ENCODE measurements at places on chromosomes 16 and 17.
A peak's percentile ranks its signal among the peaks of the same experiment; 100 is the strongest.

DNA sequence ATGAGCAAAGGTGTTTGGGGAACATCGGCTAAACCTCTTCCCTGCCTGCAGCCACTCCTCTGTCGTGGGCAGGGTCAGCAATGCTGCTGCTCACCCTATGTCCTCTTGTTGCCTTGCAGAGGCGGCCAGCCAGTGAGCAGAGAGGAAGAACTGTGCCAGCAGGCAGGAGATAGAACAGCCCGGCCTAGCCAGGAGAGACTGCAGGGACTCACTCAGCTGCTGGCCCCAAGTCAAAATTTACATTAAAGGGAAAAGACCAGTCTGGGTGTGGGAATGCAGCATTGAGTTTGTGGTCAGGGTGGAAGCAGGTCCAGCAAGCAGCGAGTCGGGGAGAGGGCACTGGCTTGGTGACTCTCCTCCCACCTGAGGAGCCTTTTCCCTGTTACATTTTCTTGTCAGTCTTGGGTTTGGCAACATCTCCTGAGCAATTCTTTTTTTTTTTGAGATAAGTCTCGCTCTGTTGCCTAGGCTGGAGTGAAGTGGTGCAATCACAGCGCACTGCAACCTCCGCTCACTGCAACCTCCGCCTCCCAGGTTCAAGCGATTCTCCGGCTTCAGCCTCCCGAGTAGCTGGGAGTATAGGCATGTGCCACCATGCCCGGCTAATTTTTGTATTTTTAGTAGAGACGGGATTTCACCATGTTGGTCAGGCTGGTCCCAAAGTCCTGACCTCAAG is 22.7 kb downstream of the LIG3 start:
- peak; percentile 75 for ATAC-seq

- ATAC-seq = no peak
Measured at GRCh38 chr16:5512014-5512413, 414.4 kb upstream of the EEF2KMT start.

GRCh38 chr17:39014795-39015545 is 47.8 kb upstream of the FBXO47 start:
- ATAC-seq = no peak

DNA sequence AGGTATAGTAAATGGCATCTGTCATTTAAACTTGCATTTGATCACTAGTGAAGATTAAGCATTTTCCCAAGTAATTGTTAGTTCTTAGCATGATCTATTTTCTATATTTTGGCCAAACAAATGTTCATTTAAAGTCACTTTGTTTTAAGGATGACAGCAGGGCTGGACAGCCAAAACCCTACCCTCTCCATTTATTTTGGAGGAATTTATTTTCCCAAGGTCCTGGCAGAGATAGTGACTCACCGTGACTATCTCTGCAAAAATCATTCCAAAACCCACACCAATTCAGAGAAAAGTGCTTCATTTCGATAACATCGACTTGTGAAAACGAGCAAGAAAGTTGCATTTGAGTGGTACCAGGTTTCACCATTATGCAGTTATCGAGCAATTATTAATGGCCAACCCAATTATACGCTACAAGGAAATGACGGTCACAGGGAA is 665 bp upstream of the AKAP1 start:
- ATAC-seq = peak; percentile 63

Data from SK-N-SH treated with all-trans-retinoic acid at 6 μM for 48 hours (cell line).